ENCODE measurements at places on chromosomes 7 and 10. TPM values are rescaled to one million over a fixed set of nuclear protein-coding genes. Genes with fewer than 3 reads are reported as not detected.

DNA sequence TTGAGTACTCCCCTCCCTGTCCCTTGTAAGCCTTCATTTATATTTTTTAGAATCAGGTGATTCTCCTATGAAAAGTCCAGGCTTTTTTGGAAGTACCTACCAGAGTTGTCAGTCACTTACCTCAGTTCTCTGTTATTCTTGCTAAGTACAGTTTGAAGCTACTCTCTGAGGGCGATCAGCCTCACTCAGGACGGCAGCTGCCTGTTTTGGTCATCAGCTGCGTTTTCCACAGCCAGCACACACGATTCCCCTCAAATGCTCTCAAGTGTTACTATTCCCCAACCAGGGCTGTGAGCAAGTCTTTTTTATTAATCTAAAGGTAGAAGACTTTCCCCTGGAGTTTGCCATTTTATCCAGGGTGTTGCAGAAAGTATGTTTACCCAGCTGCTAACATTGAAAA, 328.6 kb downstream of the SUGCT start:
- H3K4me1 ChIP-seq = no peaks in the 10 kb centered on the region
- no peaks in the 10 kb centered on the region for H3K36me3 ChIP-seq
- H3K27me3 ChIP-seq = no peaks in the 10 kb centered on the region
- DNase-seq = no peak
- no peak overlapping the region for H3K27ac ChIP-seq

DNA sequence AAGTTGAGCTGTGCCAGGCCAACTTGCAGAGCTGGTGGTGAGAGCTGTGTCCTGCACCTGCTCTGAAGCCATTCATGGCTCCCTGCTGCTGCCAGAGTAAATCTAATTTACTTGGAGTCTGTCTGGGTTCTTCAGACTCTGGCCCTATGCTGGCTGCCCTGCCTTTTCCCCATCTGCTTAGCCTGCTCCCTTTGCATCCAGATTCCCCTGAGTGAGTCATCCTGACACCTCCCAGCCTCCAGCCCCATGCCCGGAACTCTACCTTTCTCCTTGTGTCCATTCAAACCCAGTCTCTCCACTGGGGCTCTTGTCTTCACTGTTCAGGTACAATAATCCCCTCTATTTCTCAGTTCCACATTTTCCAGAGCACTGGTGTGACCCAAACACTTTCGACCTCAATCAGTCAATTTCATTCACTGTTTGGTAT, 434.4 kb upstream of the ZMIZ1 start:
- H3K36me3 ChIP-seq = no peaks in the 10 kb centered on the region
- no peak for DNase-seq
- H3K4me1 ChIP-seq = peaks cover 3% of the 10 kb centered on the region
- peaks cover 3% of the 10 kb centered on the region for H3K27me3 ChIP-seq

GRCh38 chr10:49092477-49092876, 22.8 kb downstream of the VSTM4 start:
- H3K36me3 ChIP-seq = no peaks in the 10 kb centered on the region
- peaks cover 4% of the 10 kb centered on the region for H3K27me3 ChIP-seq
- H3K4me3 ChIP-seq = no peak overlapping the region
- DNase-seq = no peak
- H3K27ac ChIP-seq = no peak overlapping the region
- H3K4me1 ChIP-seq = no peaks in the 10 kb centered on the region

DNA sequence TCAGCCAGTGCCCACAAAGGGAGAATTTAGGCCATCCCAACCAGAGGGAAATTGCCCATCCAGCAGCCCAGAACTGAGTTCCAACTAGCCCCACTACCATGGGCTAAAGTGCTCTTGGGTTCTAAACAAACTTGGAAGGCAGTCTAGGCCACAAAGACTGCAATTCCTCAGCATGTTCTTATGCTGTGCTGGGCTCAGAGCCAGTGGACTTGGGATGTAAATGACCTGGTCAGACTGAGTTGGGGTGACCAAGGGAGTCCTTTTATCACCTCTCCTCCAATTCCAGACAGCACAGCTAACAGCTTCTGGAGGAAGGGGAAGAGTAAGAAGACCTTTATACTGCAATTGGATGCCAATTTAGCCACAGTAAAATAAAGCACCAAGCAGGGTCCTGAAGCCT, 607.2 kb upstream of the KCND2 start:
- DNase-seq = no peak
- no peaks in the 10 kb centered on the region for H3K4me1 ChIP-seq
- no peaks in the 10 kb centered on the region for H3K36me3 ChIP-seq
- H3K4me3 ChIP-seq = no peak overlapping the region
- no peak overlapping the region for H3K27ac ChIP-seq

DNA sequence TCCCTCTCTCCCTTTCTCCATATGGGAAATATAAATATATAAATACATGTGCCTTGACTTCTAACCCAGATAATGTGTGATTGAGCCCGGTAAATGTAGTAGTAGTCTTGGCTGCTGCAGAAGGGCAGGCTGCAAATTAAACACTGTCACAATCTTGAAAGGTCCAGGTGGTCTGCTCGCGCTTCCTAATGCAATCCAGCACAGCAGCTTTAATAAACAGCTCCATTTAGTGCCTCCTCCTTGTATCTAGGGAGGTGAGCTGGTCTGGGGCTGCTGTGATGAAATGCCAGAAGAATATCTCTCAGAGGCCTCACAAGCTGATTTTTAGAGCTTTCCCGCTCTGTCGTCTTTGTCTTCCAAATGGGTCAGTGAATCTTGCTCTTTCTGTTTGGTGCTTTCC, 782 bp downstream of the POU6F2 start:
- H3K36me3 ChIP-seq = no peaks in the 10 kb centered on the region
- DNase-seq = no peak
- no peak overlapping the region for H3K4me3 ChIP-seq
- no peak overlapping the region for H3K27ac ChIP-seq

DNA sequence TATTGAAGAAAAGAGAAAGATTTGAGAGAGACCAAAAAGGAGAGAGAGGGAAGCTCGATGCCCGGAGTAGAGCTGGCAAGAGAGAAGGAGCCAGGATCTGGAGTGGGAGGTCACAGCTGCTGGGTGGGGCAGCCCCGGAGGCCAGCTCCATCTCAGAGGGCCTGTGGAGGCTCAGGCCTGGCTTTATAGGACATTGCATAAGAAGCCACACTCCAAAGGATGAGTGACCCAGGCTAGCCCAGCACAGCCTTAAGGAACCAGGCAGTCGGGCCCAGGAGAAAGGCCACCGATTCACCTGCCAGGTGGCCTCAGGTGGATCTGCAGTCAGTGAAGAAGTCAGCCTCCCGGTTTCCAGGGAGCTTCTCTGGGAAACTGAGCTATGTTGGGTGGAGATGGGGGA, 676 bp downstream of the PLAC9 start:
- peaks cover 31% of the 10 kb centered on the region for H3K27me3 ChIP-seq
- no peak overlapping the region for H3K4me3 ChIP-seq
- no peak overlapping the region for H3K27ac ChIP-seq
- peaks cover 3% of the 10 kb centered on the region for H3K4me1 ChIP-seq
- no peaks in the 10 kb centered on the region for H3K36me3 ChIP-seq

DNA sequence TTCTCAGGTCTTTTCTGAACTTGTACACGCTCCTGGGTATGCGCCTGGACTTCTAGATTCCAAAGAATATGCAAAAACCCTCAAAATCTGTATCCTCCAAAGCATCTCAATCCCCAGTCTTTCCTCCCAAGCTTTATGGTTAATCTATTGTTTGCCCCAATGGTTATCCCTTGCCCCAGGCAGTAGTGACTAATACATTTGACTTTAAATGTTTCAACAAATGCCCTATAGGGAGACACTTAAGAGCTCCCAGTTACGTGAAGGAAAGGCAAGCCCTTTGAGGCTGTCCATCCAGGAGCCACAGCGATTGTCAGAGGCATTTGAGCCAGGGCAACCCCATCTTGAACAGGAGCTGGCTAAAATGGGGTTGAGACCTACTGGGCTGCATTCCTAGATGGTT, 12.7 kb upstream of the FOXL3 start:
- no peak overlapping the region for H3K4me3 ChIP-seq
- no peak overlapping the region for H3K27ac ChIP-seq
- peaks cover 10% of the 10 kb centered on the region for H3K27me3 ChIP-seq
- H3K4me1 ChIP-seq = no peaks in the 10 kb centered on the region
- no peaks in the 10 kb centered on the region for H3K36me3 ChIP-seq

DNA sequence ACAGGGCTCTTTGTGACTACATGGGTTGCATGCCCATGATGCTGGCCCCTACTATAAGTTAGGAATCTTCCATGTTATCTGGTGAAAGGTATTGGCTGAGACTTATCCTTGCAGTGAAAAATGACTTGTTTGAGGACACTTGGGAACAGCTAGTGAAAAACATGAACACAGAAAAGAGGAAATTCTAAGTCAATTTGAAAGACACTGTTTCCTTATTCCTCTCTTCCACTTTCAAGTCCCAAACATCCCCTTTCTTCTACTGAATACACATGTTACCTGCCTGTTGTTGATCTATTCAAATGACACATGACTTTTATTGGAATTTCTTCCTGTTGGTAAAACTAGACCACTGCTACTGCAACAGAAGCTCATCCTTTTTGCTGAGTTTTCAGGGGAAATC, 29.5 kb upstream of the PRKCQ start:
- no peak for DNase-seq
- H3K27me3 ChIP-seq = no peaks in the 10 kb centered on the region
- no peak overlapping the region for H3K27ac ChIP-seq
- H3K4me3 ChIP-seq = no peak overlapping the region

- H3K27me3 ChIP-seq = peaks cover 32% of the 10 kb centered on the region
- H3K4me1 ChIP-seq = peaks cover 13% of the 10 kb centered on the region
- H3K4me3 ChIP-seq = no peak overlapping the region
- no peak for DNase-seq
- H3K36me3 ChIP-seq = no peaks in the 10 kb centered on the region
These were observed 279.1 kb downstream of the CCSER2 start for GRCh38 chr10:84607523-84607922.

DNA sequence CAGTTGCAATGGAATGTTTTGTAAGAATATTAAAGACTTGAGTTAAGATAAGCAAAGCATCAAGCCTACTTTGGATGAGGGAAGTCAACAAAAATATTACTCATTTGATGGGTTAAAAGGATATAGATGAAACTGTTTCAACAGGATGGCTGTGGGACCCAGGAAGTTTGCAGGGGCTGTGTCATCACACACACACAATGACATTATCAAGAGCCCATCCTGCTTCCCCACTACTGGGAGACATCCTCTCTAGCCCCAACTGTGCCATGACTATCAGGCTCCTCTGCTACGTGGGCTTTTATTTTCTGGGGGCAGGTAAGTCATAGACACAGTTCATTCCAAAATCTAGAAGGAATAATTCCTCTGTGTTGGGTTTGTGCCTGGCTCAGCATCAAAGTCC, 78.8 kb upstream of the PRSS1 start:
- no peaks in the 10 kb centered on the region for H3K27me3 ChIP-seq
- DNase-seq = no peak

DNA sequence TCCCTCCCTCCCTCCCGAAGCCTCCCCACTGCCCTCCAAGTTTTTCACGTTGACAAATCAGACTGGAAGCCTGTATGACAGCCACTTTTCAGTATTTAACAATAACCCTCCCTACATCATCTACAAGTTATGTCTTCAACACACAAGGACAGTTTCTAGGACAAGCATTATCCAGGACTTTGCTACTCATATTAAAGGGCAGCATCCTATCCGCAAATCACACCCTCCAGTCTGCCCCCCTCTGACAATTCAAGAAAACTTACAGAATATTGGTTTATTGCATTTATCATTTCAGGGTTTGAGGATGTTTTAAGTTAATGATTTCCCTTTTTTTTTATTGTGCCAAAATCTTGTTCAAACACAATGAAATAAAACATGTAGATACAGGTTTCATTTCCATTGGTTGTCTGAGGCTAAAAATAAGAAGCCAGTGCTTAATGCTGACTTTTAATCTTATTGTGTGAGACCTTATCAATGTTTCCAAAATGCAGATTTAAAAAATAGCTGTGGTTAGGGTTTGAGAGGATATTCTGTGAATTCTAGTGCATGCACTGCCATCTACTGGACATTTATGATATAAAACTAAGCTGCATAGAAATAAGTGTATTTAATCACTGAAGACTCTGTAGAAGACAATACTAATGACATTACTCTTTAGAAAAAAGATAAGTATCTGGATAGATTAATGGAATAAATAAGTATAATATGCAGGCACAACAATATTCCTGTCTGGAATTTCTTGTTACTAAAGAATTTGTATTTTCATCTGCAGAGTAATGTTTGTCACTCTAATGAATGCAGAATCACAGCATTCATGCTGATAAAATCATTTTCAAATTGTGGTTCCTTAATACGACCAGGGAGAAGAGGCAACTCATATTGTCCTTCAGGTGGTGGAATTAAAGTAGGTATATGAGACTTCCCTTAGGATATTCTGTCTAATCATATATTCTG, 64.1 kb downstream of the CAV1 start:
- no peaks in the 10 kb centered on the region for H3K36me3 ChIP-seq
- H3K27me3 ChIP-seq = peaks cover 23% of the 10 kb centered on the region
- no peak overlapping the region for H3K27ac ChIP-seq
- H3K4me3 ChIP-seq = no peak overlapping the region
- H3K4me1 ChIP-seq = peaks cover 25% of the 10 kb centered on the region

DNA sequence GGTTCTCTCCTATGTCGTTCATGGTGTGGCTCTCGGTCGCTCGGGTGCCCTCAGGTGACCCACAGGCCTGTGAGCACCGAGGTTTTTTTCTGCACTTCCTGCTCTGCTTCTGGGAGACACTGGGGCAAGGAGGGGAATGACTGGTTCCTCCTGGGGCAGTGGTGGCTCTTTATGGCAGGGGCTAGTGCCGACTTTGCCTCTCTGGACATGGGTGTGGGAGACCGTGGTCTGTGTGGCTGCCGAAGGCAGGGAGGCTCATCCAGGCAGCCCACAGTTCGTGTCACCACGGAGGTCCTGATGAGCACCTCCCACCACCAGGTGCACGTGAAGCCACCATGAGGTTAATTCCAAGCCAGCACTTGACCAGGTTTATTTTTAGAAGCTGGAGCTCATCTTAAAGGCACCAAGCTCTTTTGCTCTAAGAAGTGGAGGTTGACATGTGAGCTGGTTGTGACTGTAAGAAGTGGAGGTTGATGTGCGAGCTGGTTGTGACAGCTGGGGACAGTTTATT, 24.7 kb upstream of the DPYSL4 start:
- H3K4me1 ChIP-seq = peaks cover 52% of the 10 kb centered on the region
- peak overlapping the region; percentile 98 for H3K27ac ChIP-seq
- no peaks in the 10 kb centered on the region for H3K27me3 ChIP-seq
- DNase-seq = peak; percentile 67

- no peak for DNase-seq
- H3K36me3 ChIP-seq = no peaks in the 10 kb centered on the region
- no peak overlapping the region for H3K4me3 ChIP-seq
- no peak overlapping the region for H3K27ac ChIP-seq
- H3K4me1 ChIP-seq = no peaks in the 10 kb centered on the region
These were observed 21.8 kb upstream of the LOXL4 start for GRCh38 chr10:98289802-98290209.

- H3K36me3 ChIP-seq = peaks cover 43% of the 10 kb centered on the region
- H3K4me3 ChIP-seq = no peak overlapping the region
- H3K4me1 ChIP-seq = peaks cover 72% of the 10 kb centered on the region
- DNase-seq = no peak
- no peaks in the 10 kb centered on the region for H3K27me3 ChIP-seq
- peak overlapping the region; percentile 74 for H3K27ac ChIP-seq
These were observed 136.6 kb downstream of the ARID5B start for GRCh38 chr10:62037890-62038608.

Gene PLAC9
- not detected for total RNA-seq

Gene CTAGE4
- total RNA-seq = 5.3 TPM

Gene WEE2
- not detected for total RNA-seq

Gene ASB15
- not detected for total RNA-seq

Gene NOC3L
- 18.6 TPM for total RNA-seq

Gene LMOD2
- total RNA-seq = not detected

Gene STAG3
- total RNA-seq = 12.9 TPM

All from activated CD4-positive, alpha-beta memory T cell treated with anti-CD3 and anti-CD28 coated beads, Interleukin-2, amount 10 ng/mL, durations not matched to agents 7 days and 5 days (primary cell).